ENCODE measurements at places on chromosomes 2 and 18.

- no peak for DNase-seq
These were observed 48.0 kb downstream of the ANTXR1 start for GRCh38 chr2:69060938-69061501.

- DNase-seq = no peak
These were observed 213.7 kb downstream of the TSN start for GRCh38 chr2:121969166-121969565.

DNA sequence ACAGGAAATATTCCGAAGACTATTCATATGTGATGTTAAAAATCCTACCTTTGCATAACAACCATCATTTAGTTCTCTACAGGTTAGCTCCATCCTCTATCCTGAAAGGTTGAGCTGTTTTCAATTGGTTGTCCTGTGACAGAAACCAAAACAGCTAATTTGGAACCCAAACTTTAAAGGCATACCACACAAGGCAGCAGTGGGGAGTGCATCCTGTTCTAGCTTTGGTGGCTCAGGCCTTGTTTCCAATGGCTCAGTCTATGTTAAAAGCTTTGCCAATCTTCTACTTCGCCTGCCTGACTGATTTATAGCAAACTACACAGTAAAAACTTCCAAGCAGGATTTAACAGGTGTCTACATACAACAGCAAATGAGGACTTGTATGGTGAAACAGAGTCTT is 3.2 kb downstream of the CD226 start:
- DNase-seq = no peak

DNA sequence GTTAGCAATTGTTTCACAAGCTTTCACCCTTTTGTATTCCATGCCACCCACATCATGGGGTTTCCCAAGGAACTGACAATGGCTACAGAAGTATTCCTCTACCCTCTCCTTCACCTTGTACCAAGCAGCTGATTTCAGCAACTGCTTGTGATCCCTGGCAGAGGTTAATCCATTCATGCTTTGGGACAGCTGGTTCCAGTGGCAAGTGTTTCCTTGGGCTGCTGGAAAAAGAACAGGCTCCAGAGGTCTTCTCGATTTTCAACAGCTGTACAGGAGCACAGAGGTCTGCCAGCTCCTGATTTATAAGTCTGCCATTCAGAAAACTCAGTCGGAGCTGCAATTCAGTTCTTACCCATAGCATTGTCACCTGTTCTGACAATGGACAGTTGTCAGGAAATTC is 239.2 kb upstream of the CWC22 start:
- DNase-seq = no peak
